ENCODE measurements at places on chromosomes 13 and 19.

DNA sequence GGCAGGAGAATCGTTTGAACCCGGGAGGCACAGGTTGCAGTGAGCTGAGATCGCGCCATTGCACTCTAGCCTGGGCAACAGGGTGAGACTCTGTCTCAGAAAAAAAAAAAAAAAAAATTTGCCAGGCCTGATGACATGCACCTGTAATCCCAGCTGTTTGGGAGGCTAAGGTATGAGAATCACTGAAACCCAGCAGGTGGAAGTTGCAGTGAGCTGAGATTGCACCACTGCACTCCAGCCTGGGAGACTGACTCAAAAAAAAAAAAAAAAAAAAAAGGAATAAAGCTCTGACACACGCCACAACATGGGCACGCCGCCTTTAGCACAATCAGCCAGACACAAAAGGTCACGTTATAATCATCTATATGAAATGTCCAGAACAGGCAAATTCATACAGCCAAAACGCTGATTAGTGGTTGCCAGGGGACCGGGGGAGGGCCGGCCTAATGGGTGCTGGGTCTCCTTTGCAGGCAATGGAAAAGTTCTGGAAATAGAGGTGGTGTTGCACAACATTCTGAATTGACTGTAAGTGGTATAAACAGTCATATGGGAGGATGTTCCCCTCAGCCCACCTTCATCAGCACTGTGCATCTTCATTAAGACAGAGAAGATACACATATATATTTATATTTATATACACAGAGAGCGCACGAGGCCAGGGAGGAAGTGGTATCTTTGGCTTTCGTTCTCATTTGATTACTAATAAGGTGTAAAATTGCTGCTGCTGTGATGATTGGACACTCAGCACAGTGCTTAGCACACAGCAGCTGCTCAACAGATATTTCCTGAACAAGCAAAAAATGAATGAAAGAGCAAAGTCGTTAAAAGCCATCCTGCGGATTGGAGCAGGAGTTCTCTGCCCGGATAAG, 3.8 kb downstream of the HSPBP1 start:
- no peak for DNase-seq

GRCh38 chr19:46824890-46825730, 25.5 kb downstream of the AP2S1 start:
- no peak for DNase-seq

GRCh38 chr13:45711951-45712350, 9.8 kb downstream of the CBY2 start:
- no peak for DNase-seq

DNA sequence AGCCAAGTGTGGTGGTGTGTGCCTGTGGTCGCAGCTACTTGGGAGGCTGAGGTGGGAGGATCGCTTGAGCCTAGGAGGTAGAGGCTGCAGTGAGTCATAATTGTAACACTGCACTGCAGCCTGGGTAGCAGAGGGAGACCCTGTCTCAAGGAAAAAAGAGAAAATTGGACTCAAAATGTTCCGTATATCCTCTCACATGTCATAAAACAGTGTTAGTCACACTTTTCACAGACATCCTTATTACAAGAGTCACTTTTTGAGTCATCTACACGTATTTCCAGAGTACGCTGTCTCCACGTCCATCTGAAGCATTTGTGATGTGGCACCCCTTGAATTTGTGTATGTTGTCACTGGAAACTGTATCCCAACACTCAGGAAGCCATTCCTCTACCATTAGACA, 133.0 kb downstream of the SIPA1L3 start:
- DNase-seq, result peak; percentile 57

- DNase-seq, result no peak
These were observed at the start of gene UBE2M for GRCh38 chr19:58558066-58558622. UBE2M (minus strand) TSS chr19:58558611; CDS start chr19:58558381, 230 bp downstream.

- no peak for DNase-seq
These were observed 18.5 kb downstream of the PTPRS start for GRCh38 chr19:5321851-5322681.

DNA sequence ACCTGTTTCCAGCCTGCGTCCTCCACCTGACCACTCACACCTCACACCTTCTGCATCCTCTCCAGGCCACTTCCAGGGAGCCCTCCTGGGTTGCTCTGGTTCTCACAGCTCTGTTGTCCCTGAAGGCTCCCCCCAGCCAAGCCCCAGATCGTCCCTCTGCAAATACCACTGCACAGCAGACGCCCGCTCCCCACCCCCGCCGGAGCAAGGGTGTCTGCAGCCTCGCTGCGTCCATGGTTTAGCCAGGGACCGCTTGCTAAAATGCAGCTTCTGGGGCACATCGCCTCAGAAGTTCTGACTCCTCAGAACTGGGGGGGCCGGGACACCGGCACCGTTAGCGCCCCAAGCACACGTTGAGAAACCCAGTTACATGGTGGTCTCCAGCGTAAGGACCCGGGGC, 983 bp downstream of the LINGO3 start:
- DNase-seq, result no peak

DNA sequence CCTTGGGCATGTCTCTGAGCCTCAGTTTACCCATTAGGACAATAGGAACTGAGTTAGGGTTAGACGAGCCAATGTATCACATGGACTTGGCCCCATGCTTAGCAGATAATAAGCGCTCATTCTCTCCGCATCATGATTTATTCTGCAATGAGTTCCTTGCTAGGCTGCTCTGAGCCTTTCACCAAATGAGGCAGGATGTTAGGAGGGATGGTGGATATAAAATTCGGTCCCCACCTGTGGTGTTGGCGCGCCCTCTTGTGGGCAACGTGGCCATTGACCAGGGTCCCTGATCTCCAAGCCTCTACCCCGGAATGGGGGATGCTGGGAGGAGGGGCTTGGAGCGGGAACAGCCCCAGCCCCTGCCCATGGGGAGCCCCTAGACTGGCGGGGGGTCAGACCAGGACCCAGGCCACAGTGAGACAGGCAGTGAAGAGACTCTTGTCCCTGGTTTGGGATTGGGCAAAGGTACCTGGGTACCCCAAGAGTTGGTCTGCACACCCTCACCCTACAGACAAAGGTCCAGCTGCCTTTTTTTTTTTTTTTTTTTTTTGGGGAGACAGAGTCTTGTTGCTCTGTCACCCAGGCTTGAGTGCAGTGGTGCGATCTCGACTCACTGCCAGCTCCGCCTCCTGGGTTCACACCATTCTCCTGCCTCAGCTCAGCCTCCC, 43.9 kb downstream of the CERS4 start:
- DNase-seq, result peak; percentile 95

DNA sequence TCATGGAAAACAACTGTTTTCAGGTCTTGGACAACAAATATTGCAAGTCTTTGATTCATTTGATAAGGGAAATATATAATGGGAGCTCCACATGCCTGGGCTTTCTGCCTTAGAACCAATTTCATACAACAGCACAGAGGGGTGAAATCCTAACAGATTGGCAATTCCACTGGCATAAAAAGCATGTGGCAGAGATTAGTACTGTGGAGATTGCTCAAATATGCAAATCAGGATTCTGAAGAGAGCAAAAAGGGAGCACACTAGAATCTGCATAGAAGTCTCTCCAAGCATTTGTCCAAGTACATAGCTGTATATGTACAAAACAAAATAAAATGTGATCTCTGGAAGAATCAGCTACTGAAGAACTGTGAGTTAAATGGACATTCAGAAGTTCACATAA, 312.9 kb upstream of the SLITRK5 start:
- no peak for DNase-seq

- peak; percentile 13 for DNase-seq
These were observed 138.8 kb downstream of the RGCC start for GRCh38 chr13:41596190-41596589.

DNA sequence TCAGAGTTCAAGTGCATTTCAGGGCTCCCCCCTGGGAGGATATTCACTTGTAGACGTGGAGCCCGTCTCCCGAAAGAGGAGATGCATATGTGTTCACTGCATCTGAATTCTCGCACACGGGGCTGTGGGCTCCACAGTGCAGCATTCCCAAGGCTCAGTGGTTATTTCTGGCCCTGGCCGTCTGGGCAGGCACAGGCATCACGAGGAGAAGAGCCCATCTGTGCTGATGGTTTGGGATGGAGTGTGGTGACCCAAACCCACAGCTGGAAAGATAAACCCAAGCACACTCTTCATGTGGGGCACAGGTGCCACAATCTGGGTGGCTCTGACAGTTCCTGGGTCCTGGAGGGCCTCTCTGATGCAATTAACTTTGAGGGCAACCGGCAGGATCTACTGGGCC, 242.1 kb downstream of the TSHZ3 start:
- no peak for DNase-seq

- peak; percentile 78 for DNase-seq
These were observed 51.3 kb downstream of the WDR87 start for GRCh38 chr19:37855098-37855497.

DNA sequence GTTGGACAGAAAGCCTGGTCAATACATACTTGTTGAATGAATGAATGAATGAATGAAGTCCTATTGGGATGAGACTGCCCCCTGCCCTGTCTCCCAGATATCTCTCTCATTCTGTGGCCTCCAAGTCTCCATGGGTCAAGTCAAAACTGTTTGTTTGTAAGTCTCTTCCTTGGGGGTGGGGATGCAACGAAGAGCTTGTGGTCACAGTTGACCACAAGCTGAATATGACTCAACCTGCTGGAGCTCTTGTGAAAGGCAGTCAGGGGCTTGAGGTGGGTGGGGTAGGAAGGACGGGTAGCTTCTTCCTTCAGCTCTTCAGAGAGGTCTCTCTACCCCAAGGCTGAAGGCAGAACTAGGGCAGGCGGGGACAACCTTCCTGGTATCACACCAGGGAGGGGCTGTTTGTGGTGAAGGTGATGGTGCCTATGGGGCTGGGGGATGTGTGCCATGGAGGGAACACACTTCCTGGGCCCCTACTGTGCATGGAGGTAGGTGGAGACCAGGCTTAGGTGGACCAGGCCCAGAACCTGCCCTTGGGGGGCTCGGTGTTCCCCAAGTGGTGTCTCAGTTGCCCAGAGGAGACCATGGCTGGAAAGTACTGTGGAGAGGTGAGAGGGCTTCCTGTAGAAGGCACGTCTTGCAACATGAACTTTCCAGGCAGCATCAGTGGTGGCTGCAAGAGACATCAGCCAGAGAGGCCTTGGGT, 8.0 kb downstream of the MYO1F start:
- DNase-seq, result peak; percentile 93

DNA sequence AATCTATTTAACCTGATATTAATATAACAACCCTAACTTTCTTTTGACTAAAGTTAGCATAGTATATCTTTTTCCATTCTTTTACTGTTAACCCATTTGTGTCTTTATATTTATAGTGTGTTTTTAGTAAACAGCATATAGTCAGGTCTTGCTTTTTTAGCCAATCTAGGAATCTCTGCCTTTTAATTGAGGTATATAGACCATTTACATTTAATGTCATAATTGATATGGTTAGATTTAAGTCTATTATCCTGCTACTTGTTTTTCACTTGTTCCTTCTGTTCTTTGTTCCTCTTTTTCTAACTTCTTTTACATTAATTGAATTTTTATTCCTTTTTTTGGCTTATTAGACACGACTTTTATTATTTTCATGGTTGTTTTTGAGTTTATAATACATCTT, 174.4 kb downstream of the KCTD15 start:
- no peak for DNase-seq

DNA sequence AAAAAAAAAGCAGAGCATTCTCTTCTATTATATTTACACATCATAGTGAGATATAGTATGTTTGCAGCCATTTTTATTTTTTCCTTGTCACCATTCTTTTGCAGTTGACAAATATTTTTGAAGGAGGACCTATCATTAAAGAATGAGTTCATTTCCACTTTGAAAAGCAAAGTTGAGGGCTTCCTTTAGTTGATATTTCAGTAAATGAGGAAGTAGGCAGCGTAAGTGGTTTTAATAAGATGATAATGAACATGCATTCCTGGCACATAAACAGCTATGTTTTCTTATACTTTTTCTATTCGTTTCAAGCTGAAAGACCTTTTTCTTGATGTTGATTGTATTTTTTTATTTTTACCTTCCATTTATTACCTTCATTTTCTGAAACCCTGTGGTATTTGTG, 66.2 kb downstream of the ZMYM2 start:
- no peak for DNase-seq

DNA sequence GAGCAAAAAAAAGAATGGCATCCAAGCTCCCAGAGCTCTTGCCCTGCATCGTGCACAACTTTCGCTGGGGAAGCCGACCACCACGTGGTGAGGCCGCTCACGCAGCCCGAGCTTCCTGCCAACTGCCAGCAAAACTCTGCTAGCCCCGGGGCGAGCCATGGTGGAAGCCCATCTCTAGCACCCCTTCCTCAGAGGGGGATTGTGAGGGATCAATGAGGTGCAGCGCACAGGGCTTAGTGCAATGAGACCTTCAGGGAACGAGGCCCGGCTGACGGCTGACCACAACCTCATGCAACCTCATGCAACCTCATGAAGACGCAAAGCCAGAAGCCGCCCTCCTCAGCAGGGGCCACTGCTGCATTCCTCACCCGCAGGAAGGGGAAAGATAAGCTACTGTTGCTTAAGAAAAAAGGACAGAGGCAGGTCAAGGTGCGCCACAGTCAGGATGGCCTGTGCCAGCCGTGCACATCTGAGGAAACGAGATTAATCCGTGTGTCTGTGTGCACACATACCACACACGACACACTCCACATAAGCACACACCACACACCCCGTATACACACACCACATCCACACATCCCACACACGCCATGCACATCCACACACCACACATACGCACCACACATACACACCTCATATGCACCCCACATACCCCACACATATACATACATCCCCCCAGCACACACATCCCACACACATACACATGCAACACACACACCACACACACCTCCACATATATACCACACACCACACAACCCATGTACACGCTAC, 9.6 kb downstream of the HSPBP1 start:
- no peak for DNase-seq

- DNase-seq, result peak; percentile 92
These were observed 2.8 kb downstream of the PTGER1 start for GRCh38 chr19:14472202-14472938.

- no peak for DNase-seq
These were observed 9.8 kb upstream of the ZBTB45 start for GRCh38 chr19:58529405-58529804.

DNA sequence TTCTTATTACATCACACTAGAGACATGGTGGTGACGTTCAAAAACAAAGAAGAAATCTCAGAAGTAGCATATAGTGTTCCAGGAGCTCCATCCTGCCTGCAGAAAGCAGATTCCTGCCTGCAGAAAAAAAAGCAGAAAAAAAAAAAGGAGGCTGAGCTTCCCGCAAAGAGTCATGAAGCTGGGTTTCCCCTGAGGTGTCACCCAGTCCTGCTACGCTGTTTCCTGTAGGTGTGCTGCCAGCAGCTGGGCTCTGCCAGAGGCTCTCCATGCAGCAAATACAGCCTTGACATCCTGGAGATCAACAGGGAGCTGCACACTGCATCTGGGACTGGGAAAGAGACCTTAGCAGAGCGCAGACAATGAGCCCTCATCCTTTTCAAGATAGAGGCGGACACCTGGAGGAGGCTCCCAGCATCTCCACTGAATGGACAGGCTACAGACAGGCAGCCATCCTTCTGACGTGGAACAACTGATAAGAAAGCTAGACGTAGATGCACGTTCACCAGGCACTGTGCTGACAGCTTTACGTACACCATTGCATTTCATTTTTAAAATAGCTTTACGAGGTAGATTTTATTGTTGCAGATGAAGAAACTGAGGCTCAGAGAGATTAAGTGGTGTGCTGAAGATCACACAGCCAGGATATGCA, 350.9 kb downstream of the FOXO1 start:
- no peak for DNase-seq

GRCh38 chr13:50016444-50016843, 1.2 kb downstream of the KCNRG start:
- no peak for DNase-seq

- DNase-seq, result no peak
These were observed 858 bp upstream of the PPP6R1 start for GRCh38 chr19:55259540-55260210.

Measured in GM03348 (cell line).